ENCODE measurements at places on chromosomes 4 and X.

DNA sequence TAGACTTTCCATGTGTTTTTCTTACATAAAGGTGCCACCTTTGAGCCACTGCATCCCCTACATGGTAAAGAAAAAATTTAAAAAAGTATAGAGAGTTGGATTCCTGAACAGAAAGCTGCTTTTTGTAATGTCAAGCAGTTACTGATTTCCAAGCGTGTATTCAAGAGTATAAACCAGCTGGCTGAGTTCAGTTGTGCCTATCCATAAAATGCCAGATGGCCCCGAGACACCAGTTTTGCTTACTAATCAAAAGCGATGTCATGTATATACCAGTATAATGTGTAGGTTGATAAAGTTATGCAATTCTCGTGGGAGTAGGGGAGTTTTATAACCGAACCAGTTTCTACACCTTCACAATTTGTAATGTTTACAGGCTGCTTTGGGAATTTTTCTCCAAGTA lies 26.2 kb upstream of the PNPLA4 start:
- no peak for DNase-seq

DNA sequence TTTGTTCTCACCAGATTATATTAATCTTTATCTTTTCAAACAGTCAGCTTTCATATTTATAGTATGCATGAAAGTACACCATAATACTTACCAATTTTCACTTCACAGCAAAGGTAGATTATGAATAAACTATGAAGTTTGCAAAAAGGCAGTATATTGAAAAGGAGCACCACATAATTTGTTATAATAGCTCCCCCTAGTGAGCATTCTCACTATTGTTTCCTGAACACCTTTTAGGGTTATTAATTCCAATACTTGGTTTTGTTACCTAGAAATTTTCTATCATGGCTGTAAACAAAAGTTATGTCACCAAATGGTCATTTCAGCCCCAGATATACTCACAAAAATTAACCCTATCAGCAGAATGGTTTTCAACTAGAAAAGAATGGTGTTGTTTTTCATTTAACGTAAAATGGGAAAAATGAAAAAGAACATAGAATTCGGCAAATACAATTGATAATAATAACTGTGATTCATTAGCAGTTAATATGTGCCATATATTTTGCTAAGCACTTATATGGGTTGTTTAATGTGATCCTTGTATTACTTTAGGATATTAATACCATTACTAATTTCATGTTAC lies 30.2 kb upstream of the NKX6-1 start:
- peak; percentile 30 for DNase-seq

DNA sequence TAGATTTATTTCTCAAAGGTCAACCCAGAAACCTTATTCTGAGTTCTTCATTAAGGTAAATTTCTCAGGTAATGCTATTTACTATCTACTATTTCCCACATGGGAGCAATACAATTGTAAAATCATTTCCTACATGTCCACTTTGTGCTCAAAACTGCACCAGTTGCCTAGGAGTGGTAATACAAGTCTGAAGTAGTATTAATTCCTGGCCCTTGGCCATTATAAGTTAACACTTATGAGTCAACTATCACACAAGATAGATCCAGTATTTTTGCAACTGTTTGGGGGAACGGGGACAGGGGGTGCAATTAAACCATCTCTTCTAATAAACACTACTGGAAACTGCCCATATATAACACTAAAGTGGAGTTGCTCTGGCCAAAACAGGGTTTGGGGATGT lies 48.9 kb downstream of the ACSL4 start:
- peak; percentile 10 for DNase-seq

DNA sequence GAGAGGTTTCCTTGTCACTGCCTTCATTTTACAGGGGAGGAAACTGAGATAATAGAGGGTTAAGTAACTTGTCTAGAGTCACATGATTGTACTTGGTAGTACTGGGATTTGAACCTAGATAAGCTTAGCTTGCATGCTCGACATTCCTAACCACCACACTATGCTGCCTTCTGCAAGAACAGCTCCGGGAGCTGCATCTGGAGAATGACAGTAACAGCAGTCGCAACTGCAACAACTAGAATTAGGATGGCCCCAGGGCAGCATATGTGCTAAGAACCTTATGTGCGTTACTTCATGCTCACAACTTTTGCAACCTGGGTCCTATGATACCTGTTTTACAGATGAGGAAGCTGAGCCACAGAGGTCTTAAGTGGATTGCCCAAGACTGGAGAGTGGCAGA lies 89.5 kb upstream of the LCORL start:
- no peak for DNase-seq

GRCh38 chr4:138275963-138276621 lies 33.9 kb upstream of the SLC7A11 start:
- DNase-seq: peak; percentile 91

DNA sequence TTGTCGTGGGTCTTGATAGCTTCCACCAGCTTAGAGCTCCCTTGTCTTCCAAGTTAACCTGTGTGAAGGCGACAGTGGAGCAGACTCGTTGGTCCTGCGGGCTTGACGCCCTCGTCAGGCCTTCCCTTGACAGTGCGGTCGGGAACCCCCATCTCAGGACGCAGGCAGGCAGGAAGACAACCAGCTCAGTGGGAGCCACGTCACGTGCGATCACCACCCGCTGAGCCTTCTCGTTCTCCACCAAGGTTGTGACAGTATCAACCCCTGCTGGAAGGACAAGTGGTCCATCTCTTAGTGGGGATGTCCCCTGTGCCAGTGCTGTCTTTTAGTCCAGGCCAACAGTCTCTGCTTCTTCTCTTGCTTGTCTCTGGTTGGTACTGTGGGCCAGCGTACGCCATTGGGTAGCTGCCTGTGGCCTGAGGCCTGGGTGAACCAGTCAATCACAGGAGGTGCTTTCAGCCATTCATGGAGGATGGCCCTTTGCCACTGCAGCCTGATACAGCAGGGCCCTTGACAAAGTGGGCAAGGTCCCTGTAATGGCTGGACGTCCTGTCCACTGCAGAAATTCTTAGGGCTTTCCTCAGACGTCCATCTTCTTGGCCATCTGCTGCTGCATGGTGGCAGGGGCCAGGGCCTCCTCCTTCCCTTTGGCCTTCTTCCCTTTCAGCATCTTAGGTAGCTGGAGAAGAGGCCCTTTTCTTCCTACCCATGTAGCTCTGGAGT lies 31.4 kb downstream of the RGS12 start:
- DNase-seq: no peak

DNA sequence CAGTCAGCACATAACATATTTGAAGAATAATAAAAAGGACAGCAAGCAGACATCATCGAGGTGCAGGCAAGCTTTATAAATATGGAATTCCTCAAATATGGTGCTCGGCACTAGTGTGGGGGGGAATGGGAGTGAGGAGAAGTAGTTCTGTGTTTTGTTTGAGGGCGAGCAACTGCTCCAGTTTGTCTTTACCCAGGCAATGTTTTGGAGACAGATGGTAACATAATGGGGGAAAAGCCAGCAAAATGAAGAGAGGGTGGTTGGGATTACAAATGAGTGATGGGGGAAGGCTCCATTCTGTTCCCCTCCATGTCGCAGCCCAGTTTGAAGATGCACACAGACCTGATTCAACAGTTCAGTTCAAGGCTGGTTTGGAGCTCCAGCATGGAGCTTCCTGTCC lies 572.9 kb upstream of the DIPK2B start:
- no peak for DNase-seq

DNA sequence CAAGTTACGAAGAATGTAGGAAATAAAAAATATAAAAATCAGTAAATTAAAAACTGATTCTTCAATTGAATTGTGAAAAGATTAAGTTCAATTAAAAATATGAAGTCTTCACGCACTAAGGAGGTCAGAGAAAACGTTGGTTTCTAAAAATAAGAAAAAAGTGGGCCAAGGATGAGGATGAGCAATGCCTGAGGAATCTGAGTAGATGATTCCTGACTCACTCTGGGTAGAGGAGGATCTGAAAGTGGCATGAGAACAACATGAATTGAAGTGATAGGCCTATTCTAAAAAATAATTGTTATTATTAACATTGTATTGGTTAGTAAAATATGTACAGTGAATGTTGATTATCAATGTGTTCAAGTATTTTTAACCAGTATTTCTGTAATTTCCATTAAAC lies 444.2 kb downstream of the GRIA2 start:
- DNase-seq: peak; percentile 72

- no peak for DNase-seq
Observed at GRCh38 chrX:52277666-52278065, 91.2 kb upstream of the XAGE2 start.

GRCh38 chr4:99447079-99447478 lies 11.9 kb upstream of the ADH7 start:
- DNase-seq: peak; percentile 65

DNA sequence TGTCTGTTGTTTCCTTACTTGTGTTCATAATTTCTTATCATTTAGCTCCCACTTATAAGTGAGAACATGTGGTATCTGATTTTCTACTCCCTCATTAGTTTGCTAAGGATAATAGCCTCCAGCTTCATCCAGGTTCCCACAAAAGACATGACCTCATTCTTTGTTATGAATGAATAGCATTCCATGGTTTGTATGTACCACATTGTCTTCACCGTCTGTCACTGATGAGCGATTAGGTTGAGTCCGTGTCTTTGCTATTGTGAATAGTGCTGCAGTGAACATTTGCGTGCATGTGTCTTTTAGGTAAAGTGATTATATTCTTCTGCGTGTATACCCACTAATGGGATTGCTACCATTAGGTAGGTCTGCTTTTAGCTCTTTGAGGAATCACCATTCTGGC lies 624.3 kb upstream of the EPHA5 start:
- peak; percentile 63 for DNase-seq

GRCh38 chr4:161121451-161121850 lies 1042.3 kb downstream of the FSTL5 start:
- DNase-seq: peak; percentile 7

GRCh38 chr4:60485276-60485675 lies 714.9 kb upstream of the ADGRL3 start:
- DNase-seq: peak; percentile 46

GRCh38 chr4:180314972-180315371 lies 1928.2 kb upstream of the TENM3 start:
- no peak for DNase-seq

DNA sequence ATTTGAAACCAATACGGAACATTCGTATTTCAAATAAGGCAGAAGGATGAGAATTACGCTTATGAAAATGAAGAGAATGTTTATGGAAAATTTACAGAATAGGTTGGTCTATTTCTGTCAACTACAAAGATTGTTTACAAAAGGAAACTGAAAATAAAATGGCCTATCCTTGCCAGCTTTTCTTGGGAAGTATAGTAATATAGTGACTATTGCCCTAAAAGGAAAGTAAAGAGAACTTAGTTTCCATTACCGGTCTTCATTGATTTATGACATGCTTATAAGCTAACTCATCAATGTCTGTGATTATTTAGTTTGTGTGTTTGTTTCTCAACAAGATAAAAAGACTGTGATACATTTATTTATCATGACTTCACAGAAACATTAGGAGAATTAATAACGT lies 2.9 kb upstream of the SPRY1 start:
- no peak for DNase-seq

- no peak for DNase-seq
Observed at GRCh38 chr4:18454349-18454748, 432.8 kb upstream of the LCORL start.

DNA sequence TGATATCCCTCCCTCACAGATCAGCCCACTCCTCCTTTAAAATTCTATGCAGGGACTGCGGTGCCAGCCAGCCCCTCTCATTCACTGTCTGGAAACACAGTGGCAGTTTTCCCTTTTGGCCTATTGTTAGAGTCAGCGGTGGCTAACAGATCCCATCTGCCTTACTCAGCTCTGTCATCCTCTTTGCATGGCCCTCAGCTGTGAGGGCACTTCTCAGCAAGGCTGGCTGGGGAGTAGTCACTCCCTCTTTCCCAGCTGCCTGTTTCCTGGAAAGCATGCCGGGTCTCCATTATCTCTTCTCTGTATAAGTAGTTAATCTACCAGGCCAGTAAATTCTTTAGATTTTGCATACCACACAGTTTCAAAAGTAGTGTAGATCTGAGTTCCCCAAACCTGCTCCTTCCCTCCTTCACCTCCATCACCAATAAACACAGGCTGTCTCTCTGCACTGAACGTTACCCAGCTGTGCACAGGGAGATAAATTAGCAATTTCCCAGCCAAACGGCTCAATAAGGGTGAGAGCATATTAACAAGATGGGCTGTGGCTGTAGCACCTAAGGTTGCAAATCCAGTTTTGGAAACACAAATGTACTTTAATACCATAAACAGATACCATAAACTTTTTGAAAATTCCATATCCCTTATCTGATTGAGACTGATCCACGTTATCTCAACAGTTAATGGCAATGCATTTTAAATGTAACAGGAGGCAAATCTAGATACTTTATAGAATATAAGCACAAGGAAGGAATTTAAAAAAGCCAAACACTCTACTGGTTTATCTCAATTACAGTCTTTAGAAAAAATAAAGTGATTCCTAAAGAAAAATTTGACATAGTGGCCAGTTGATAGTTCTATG lies 229.3 kb downstream of the ANKRD50 start:
- peak; percentile 21 for DNase-seq

DNA sequence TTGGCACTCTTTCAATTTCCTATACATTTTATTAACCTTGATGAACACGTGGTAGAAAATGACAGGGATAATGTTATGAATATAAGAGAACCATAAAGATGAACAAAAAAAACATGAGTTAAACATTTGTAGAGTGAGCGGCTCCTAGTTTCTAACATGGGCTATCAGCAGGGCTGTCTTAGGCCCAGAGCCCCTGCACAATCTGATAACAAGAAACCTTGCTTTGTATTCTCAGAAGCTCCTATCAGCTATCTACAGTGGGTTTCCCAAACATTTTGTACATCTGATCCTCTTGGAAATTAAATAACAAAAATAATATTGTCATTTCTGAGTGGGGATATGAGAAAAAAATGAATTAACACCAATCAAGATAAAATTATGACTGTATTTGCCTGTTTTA lies 10.6 kb upstream of the RBPJ start:
- DNase-seq: no peak

GRCh38 chr4:186669735-186670134 lies 53.9 kb downstream of the FAT1 start:
- no peak for DNase-seq

DNA sequence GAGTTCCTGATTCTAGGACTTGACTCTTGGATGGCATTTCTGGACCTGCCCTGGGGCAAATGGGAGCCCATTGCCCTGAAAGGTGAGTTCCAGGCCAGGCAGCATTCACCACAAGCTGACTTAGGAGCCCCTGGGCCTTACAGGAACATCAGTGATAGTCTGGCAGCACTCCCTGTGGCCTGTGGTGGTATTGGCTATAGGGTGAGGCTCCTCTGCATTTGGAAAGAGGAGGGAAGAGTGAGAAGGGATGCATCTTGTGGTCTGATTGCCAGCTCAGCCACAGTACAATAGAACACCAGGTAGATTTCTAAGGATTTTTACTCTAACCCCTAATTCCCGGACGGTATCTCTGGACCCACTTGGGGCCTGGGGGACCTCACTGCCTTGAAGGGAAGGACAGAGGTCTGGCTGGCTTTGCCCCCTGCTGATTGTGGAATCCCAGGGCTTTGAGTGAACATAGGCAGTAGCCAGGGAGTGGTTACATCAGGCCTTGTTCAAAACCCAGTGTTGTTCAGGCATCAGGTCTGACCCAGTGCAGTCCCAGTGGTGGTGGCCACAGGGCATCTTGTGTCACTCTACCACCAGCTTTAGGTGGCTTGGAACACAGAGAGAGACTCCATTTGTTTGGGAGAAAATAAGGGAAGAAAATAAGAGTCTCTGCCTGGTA lies 32.9 kb downstream of the MAGED4 start:
- no peak for DNase-seq

All from fibroblast of skin of back (primary cell).